Fibroblast of skin of left quadriceps (primary cell): ENCODE measurements at places on chromosomes 12 and 14.

DNA sequence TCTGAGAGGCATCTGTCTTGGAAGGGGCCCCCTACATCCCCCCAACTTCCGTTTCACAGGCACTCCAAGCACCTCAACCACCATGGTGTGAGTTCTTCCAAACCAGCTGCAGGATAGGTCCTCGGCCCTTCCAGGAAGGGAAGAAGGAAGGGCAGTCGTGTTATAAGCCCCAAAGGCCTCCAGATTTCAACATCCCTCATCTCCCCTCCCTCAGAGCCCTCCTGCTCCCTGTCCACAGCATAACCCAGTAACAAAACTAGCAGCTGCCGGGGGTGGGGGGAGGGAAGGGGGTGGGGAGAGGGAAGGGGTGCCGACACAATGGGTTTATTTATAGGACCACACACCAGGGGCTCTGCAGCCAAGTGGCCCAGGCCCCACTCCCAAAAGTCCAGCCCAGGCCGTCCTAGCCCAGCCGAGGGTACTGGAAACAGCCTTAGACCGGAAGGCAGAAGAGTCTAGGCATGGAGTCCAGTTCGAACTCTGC, 18.3 kb downstream of the NCKAP5L start:
- DNase-seq, result no peak

GRCh38 chr14:79246173-79246572, 965.1 kb downstream of the DIO2 start:
- DNase-seq, result no peak

- no peak for DNase-seq
Observed at GRCh38 chr12:78914859-78915331, 50.3 kb downstream of the SYT1 start.

GRCh38 chr12:1918884-1919236, 408 bp upstream of the CACNA2D4 start:
- DNase-seq, result no peak

DNA sequence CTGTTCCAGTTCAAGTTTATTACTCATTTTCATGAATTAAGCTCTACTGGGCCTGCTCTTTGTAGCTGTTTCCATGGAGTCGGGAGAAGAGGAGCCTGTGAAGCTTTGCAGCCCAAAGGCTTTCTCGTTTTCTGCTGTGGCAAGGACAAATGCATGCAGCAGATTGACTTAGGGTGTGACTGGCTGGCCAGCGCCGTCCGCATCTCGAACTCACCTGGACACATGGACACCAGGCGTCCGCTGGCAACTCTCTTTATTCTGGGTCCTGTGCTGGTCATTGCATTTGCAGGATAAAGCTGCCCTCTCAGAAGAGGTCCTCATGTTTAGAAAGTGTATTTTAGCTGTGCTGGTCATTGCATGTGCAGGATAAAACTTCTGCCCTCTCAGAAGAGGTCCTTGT, 350.4 kb downstream of the TMEM121 start:
- DNase-seq, result no peak

DNA sequence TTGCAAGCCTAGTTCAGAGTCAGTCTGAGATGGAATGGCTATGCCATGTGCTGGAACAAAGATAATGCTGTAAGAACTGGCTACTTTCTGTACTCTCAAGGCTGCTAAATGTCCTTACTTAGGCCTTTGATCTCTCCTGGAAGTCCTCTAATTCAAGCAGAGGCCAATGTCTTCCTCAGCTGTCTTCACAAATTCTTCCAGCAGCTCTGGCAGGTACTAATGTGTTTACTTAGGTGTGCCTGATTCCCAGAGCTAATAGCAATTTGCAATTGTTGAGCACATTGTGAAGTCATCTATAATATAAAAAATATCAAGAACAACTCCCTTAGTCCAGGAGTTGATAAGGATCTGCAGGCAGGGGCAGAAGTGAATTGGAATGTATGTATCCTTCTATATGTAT, 3.8 kb upstream of the MYF5 start:
- no peak for DNase-seq

- no peak for DNase-seq
Observed at GRCh38 chr14:31297701-31298344, 90.2 kb upstream of the HECTD1 start.

- DNase-seq, result no peak
Observed at GRCh38 chr14:96519970-96520369, 17.8 kb downstream of the PAPOLA start.

DNA sequence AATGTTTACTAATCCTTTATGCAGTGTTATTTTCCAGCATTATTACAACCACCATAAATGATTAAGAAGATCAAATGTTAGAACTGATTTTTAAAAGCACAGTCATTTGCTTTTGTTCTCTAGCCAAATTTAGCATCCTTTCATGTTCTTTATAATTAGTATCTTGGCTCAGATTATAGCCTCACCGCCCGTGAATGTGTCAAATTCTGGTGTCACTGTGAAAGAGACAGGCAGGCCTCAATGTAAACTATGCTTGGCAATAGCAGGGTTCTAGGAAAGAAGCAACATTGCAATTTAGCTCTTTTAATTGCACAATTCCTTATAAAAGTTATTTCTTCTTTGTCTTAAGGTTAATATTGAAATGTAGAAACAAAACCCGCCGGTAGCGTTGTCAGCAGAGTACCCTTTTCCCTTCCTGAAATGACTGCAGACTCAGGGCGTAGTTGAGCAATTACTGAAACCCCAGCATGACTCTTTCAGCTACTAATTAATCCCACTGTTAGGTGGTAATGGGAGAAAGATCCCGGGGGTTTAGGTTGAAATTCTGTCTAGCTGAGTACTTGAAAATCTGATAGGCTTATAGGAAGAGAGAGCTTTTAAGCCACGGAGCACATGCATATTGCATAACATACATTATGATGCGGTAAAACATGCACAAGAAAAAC, 1600.5 kb upstream of the SEL1L start:
- DNase-seq, result no peak

GRCh38 chr12:15933751-15934150, 22.6 kb downstream of the DERA start:
- DNase-seq, result no peak

DNA sequence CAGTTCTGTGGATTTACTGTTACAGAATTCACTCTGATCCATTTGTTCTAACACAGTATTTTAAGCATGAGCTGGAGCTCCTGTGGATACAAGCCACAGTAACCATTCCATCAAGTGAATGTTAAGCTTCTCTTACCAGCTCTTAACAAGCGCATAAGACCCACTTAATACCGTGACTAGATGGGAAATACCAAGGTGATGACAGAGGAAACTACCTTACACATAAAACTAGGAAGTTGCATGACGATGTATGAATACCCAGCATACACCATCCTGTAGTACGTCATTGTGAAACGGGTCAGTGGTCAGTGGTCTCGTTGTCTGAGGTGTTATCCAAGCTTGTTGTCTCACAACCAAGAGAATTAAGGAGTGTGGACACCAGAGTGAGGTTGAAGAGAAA, 2.0 kb upstream of the GALC start:
- DNase-seq, result no peak

DNA sequence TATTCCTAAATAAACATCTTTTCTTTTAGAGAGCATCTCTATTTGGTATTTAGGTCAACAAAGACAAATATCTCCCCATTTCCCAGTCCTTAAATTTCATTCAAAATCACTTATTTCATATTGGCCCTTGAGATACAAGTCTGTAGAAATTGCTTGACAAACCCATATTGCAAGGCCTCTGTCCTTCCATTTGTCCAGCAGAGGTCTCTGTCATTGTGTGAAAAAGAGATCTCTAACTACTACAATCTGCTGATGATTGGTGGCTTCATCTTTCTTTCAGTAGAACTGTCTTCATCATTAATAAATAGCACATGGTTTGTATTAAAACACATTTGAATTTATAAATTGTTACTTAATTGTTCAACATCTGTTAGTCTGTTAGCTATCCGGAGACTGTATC, 252.6 kb downstream of the ACSS3 start:
- DNase-seq, result no peak

DNA sequence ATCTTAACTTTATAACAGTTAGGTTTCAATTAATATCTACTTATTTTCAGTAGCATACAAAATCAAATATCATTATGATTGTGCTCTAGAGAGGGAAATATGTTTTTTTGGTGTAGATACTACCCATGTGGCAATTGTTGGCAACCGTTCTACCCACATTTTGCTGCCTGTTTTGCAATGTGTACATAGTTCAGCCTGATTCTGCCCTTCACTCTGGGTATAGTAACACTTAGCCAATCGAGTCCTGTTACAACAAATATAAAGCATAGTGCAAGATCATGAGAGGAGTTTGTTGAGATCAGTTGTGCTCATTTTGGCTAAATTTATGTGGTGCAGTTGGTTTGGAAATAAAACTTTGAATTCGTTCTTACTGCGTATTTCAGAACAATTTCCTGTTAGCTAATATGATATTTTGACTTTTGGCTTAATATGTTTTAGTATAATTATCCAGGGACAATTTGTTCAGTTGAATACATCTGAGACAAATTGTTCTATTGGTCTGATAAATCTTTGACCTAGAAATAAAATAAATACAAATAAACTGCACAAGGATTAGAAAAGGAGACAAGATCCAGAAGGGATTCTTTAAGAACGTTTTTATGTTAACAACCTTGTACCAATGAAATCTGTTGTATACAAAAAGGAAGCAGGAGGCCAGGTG, 76.9 kb downstream of the ATF7IP start:
- DNase-seq, result no peak

- no peak for DNase-seq
Observed at GRCh38 chr12:2540535-2540941, 254.2 kb upstream of the FKBP4 start.

- no peak for DNase-seq
Observed at GRCh38 chr12:54051026-54051842, 2.4 kb upstream of the HOXC4 start.

DNA sequence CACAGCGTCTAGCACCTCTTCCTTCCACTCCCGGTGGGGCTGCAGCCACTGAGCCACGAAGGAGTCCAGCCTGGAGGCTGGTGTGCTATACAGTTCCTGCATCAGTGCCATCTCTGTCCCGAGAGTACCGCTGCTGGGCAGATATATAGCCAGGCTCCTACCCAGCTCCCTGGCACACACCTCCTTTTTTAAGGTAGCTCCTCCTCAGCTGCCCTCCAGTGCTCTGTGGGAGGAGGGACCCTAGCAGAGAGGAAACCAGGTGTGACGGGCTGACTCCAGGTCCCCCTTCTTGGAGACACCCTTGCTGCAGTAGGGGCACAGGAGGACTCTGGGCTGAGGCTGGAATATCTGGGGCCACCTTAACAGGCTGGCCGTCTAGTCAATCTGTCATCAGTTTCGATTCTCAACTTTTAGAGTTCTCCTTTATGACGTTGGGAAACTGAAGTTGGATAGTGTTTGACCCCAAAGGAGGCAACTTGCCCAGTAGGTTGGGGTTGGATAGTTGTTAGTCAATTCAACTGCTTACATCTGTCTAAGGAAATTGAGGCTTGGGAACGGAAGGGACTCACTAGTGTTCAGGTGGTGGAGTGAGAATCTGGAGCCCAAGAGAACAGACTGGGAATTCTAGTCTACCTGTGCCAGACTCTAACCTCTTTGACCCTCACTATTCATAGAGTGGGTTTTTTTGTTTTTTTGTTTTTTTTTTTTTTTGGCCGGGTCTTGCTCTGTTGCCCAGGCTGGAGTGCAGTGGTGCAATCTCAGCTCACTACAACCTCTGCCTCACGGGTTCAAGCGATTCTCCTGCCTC, at the start of gene OASL:
OASL (minus strand) TSS at position 386 of the 808 bp plus-strand sequence; CDS start at position 111, 275 bp downstream.
- DNase-seq, result peak; percentile 4

DNA sequence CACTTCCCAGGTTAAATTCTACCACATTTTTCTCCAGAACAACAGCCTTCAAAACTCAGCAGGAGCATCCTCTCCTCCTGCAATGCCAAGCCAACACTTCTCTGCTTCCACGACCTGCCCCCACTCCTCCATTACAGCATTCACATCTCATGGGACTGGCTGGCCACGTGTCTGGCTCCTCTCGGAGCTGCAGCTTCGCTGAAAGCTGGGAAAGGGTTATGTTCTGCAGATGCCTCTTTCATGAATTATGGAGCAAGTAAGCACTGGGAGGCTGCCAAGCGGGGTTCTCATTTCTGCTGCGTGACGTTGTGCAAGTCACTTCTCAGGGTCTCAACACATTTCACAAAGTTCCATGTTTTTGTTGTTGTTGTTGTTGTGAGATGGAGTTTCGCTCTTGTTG, 142.2 kb upstream of the RFLNA start:
- DNase-seq, result peak; percentile 79

GRCh38 chr12:50955697-50956096, 3.4 kb downstream of the HIGD1C start:
- no peak for DNase-seq

DNA sequence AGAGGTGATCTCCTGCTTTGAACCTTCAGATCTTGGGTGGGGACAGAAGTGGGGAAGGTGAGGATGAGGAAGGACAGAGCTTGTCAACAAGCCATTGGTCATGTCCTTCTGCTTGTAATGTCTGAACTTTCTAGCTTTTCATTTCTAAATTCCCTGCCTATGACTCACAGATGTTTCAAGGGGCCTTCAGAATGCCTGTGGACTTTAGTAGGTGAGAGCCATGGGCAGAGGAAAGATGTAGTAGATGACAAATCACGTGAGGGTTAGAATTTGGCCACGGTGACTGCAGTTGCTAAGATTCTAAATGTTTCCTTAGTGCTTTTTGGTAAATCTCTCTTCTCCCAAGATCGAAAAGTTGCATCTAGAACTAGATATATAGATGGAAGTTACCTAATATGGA, 18.7 kb upstream of the CREBL2 start:
- DNase-seq, result peak; percentile 10

GRCh38 chr14:75667099-75667765, 6.2 kb downstream of the TTLL5 start:
- DNase-seq, result no peak

DNA sequence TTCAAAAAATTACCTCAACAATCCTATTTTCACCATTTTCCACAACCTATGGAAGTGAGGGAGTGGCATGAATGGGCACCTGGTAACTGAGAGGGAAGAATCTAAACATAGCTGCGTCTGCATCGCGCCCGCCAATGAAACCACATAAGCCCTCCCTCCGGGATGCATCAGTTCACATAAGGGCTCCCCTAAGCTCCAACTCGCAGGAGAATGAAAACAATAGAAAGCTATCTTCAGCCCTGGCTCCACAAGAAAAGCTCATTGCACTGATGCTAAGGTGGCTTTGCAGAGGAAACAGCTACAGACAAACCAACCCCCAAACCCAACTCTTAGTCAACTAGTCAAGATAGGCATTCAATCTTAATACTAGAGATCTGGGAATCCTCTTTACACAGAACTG, 173.3 kb downstream of the FOXN3 start:
- DNase-seq, result no peak
